ENCODE measurements at places on chromosomes 16 and 17.

GRCh38 chr16:87698676-87699199, 67.0 kb downstream of the KLHDC4 start:
- no peak for DNase-seq

DNA sequence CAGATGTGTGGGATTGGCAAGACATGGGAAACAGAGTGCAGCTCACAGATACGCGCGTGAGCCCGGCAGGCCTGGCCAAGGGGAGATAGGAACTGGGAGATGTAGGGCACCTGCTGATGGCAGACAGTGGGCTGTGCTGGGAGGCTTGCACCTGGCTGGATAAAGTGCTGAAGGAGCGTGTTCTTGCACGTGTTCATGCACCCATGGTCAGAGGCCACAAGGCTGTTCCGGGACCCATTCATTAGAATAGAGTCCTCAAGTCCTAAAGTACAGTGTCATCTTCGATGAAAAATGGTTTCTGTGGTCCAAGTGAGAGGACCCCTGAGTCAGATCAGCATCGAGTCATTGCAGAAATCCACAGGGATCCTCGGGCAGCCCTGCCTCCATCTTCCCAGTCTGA, 236.4 kb downstream of the CCDC182 start:
- DNase-seq: no peak

GRCh38 chr16:83728492-83728891, 79.3 kb upstream of the HSBP1 start:
- no peak for DNase-seq

GRCh38 chr17:47164263-47164662, 24.8 kb downstream of the CDC27 start:
- no peak for DNase-seq

DNA sequence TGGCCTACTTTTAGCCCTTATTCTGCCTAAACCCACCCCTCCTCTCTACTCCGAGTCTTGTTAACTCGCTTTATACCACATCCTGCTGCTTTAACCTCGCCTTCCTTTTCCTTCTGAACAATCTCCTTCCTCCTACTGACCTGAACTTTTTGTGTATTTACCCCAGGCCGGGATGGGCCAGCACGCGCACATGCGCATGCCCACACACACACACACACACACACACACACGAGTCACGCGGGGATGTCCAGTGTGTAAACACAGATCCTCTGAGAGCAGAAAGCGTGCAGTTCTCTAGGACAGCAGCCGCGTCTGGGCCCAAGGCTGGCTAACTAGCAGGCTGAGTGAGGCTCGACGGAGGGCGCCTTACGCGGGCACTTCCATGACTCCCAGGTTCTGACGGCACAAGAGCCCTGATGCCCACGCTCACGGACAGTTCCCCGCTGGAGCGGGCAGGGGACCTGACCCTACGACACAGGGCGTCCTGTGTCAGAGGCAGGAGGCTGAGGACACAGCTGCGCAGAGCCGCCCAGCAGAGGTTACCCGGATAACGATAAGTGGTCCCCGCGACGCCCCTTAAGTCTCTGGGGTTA, 610 bp downstream of the PIK3R5 start:
- DNase-seq: no peak

DNA sequence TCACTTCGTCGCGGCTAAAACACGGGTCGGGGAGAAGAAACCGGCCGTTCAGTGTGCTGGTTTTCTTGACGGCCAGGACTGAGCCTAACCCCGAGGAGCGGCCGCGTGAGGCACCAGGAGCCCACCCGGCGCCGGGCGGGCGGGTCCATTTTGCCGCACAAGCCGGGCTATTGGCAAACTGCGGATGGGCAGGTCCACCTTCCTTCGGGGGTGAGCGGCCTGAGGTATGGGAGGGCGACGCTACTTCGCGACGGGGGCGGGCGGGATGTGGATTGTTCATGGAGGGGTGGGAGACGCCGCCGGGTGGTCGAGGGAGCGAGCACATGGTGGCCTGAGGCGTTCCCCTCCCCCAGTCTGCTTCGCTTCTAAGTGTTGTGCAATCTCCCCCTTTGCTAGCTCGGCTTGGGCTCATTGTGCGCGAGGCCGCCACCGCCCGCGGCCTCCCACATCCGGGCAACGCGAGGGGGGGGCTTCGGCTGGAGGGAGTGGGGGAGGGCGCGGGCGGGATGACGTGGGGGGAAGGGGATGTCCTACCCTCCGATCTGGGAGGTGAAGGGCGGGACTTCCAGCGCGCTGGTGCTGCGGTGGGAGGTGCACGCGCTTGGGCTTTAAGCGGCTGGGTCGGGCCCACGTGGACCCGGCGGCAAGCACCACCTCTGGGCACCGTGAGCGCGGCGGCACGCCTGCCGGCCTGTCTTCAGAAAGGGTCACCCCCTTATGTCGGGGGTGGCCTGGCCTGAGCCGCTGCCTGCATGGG, 5.9 kb upstream of the CD68 start:
- DNase-seq: no peak

GRCh38 chr16:85465328-85466303, 147.5 kb upstream of the GSE1 start:
- no peak for DNase-seq

GRCh38 chr17:63774141-63774968, at the start of gene DDX42:
DDX42 (plus strand) TSS chr17:63774170; CDS start chr17:63787050, 12,880 bp downstream.
- DNase-seq: no peak

DNA sequence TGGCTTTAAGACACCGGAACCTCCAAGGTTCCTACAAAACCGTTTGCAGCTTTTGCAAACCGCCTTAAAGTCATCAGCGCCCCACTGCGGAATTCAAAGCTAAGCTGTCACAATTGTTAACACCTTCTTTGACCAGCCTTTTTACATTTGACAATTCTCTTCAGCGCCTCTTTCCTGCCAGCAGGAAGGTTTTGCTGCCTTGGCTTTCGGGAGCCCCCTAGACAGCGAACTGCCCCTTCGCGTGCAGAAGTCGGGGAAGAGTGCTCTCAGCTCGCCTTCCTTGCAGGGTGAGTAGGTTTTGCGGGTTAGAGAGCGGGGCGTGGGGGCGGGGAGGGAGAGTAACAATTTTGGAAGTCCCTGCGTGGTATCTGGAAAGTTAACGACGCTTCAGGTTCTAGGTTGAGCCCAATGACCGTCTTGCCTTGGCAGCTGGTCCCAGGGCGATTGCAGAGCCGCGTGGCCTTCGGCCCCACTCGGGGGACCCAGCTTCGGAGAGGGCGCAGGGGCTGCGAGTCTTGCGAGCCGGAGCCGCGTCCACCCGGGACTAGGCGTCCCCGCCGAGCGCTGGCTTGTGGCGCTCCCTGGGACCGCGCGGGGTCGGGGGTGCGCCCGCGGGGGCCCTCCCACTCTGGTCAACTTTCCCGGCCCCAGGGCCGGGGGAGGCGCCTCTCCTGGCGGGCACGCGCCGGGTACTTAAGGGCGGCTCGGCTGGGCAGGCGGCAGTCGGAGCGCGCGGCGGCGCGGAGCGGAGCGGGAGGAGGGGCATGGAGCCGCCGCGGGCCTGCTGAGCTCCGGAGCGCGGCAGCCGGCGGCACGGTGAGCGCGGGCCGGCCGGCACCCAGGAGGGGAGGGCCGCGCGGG, at the start of gene HAS3:
Gene HAS3, plus strand, starts transcription at position 153 of the 861 bp plus-strand sequence. CDS start 3,743 bp downstream, outside the sequence.
- peak; percentile 34 for DNase-seq

- no peak for DNase-seq
These were observed 1.7 kb upstream of the CES5A start for GRCh38 chr16:55876854-55877253.

DNA sequence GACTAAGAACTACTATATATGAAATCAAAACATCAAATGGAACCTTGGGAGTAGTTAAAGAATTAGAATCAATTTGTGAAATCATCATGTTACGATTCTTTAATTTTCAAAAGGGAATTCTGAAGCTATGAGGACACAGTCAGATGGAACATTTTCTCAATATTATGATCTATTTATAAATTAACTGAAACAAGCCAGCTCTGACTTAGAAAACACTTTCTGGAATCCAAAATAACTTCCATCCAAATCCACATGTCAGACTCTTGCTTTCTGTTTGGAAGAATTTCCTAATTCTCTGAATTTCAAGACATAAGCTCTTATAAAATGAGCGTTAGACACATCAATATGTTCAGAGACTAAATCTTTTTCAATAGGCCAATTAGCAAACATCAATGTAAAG, 737.7 kb upstream of the SOX9 start:
- no peak for DNase-seq

GRCh38 chr16:1771188-1771863, at the start of gene NME3:
NME3 (minus strand) TSS chr16:1771543; CDS start chr16:1771534, 9 bp downstream.
- no peak for DNase-seq

DNA sequence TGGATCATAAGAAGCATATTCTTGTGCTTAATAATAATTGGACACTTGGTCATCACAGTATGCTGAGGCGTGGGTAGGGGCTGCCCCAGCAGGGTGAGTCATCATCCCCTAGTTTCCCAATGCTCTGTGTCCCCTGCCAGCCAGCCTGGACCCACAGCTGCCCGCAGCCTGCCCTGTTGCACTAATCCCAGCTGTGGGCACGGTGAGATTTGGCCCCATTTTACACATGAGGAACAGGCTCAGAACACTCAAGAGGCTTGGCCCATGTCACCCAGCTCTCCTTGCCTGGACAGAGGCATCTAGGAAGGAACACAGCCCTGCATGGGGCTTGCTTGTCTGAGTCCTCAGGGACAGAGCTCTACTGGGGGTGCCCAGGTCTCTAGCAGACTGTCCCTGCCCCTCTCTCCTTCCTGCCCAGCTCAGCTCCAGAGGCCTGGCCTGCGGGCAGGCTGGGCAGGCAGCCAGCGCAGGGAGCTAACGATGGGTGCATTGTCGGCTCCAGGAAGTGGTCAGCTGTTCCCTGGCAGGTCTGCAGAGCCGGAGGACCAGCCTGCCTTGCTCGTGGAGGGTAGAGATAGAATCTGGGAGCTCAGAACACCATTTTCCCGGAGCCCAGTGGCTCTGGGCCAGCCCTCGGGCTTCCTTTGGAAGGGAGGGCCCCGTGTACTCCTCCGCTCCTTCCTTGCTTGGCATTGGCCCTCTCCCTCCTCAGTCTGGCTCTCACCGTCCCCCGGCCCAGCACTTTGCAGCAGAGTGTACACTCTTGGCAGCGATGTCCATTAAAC, 189.4 kb downstream of the RAB11FIP4 start:
- DNase-seq: no peak

- DNase-seq: no peak
These were observed 81.7 kb downstream of the MRM3 start for GRCh38 chr17:863880-864279.

GRCh38 chr17:11094331-11094730, 146.7 kb upstream of the SHISA6 start:
- no peak for DNase-seq

GRCh38 chr17:27471321-27472269, 15.3 kb downstream of the KSR1 start:
- DNase-seq: peak; percentile 72

DNA sequence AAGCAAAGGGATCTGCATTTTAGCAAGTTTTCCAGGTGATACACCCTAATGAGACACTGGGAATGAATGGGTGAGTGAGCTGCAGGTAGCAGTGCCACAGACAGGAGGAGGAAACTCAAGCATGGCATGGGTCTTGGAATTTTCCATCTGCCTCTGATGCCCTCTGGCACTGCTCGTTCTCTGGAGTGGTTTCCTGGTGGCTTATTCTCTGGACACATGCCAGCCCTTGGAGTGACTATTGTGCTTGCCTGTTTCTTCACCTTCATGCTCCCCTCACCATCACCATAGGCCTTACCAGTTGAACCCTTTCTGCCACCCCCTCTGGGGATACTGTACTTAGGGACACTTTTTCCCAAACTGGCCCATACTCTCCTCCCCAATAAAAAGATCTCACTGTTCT, 1.6 kb downstream of the COASY start:
- no peak for DNase-seq

- no peak for DNase-seq
These were observed 1.0 kb upstream of the SIRT7 start for GRCh38 chr17:81918832-81919545.

DNA sequence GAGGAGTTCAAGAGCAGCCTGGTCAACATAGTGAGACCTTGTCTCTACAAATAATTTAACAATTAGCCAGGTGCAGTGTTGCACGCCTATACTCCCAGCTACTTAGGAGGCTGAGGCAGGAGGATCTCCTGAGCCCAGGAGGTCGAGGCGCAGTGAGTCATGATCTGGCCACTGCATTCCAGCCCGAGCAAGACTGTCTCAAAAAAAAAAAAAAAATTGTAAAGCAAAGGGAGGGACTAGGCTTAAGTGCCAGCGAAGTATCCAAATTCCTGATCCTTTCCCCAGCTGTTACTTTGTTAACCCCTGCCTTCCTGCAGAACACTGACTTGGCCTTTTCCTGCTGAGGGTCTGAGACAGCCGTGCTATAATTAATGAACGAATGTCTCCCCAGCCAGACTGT, 2.7 kb downstream of the GDPD3 start:
- no peak for DNase-seq

- DNase-seq: peak; percentile 41
These were observed 1239.8 kb upstream of the GOT2 start for GRCh38 chr16:59973966-59974365.

DNA sequence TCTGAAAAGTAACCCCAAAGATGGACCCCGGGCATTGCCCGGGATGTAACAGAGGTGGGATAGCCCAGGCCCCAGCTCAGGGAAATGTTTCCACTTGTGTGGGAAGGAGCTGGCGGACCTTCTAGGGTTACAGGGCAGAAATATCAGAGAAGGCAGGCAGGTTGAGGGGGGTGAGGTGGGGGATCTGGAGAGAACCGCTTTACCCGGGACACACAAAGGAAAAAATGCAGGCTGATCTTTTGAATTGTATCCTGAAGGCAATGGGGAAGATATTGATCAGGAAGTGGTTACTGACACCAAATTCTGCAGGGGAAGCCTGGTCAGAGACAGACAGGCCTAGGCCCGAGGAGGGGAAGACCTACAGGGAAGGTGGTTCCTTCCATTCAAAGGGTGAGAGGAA, 3.5 kb downstream of the SLC47A1 start:
- no peak for DNase-seq

DNA sequence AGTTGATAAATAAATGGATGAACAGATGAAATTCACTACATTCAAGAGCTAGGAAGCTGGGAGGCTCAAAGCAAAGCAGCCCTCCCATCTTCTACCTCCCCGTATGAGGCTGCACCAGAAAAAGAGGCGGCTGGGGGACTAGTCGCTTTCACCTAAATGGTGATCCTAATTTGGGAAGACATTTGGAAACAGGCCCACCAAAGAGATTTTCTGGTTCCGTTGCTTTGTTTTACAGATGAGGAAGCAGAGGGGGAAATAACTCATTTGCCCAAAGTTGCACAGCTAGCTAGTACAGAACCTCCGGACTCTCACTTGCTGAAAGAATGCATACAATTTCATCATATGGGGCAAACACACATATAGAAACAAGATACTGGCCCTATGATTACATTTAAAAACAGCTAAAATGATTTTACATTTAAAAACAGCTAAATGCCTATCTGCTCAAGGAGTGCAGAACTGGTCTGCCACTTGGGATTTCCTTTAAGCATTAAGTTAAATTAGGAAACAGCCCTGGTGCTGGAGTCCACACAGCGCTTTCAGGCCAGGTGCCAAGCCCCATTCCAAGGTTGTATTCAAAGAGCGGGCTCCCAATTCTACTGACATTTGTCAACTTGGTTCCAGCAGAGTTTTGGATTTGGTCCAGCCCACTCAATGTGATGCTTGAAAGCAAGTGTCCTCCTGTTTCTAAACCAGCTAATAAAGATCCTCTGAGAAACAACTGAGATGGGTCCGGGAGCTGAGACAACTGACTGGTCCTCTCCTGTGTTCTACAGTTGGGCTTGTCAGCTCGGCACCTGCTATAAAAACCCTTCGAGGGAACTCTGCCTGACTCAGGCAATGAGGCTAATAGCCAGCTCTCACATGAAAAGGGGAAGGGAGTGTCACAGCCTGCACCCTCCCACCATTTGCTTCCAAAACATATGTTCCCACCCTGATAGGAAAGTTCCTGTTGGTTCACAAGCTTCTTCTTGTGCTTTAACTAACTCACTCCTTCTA, 11.7 kb downstream of the ERN1 start:
- DNase-seq: no peak

GRCh38 chr17:49647256-49647585, 30.7 kb downstream of the SPOP start:
- no peak for DNase-seq

All from epithelial cell of prostate (primary cell).